CD4-positive, alpha-beta T cell treated with Interferon alpha-2 for 1 hour (primary cell): ENCODE measurements at places on chromosomes 4 and X.

GRCh38 chrX:50988649-50989048, 78.1 kb downstream of the BMP15 start:
- DNase-seq: no peak

GRCh38 chrX:37776987-37777325, 2.9 kb upstream of the CYBB start:
- DNase-seq: no peak

DNA sequence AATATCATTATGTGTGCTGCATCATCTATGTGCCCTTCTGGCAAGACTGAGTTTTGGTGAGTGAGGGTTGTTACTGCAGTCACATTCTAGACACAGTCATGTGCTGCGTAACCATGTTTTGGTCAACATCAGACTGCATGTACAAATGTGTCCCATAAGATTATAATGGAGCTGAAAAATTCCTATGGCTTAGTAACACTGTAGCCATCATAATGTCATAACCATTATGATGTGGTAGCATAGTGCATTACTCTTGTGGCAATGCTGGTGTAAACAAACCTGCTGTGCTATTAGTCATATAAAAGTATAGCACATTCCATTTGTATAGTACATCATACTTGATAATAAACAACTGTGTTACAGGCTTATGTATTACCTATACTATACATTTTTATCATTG, 198.1 kb upstream of the NUDT6 start:
- no peak for DNase-seq

DNA sequence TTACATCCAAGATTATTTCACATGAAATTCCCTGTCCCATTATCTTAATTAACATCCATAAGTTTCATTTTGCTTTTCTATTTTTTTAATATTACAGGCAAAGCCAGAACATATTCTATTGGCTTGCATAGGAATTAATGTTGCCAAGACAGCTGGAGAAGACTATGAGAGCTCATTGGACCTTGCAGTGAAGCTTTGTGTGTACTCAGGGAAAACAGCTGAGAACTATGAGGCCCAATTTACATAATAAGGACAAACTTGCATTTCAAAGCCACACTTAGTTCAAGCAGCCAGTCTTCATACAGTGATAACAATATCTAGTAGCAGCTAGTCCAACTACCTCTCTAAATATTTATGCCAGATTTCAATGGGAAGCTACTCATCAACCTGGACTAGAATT, 134.4 kb downstream of the DDX53 start:
- no peak for DNase-seq

DNA sequence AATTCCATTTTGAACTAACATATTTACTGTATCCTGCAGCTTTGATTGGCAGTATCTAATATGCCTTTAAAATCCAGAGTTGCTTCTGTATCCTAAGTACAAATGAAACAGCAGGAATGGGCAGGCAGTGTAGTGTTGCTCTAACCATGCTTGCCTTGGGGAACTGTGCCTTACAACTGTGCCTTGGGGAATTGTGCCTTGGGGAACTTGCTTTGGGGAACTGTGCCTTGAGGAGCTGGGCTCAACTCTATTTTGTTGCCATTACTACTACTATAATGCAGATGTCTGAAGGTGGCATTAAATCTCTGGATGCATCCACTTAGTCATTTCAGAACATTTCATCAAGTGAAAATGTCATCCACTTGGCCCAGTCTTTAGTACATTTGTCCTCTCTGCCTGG, 6.9 kb downstream of the CXCL3 start:
- DNase-seq: no peak

- DNase-seq: no peak
Observed at GRCh38 chr4:158599150-158599549, 72.5 kb downstream of the C4orf46 start.
